ENCODE measurements at places on chromosomes 12 and 14.

DNA sequence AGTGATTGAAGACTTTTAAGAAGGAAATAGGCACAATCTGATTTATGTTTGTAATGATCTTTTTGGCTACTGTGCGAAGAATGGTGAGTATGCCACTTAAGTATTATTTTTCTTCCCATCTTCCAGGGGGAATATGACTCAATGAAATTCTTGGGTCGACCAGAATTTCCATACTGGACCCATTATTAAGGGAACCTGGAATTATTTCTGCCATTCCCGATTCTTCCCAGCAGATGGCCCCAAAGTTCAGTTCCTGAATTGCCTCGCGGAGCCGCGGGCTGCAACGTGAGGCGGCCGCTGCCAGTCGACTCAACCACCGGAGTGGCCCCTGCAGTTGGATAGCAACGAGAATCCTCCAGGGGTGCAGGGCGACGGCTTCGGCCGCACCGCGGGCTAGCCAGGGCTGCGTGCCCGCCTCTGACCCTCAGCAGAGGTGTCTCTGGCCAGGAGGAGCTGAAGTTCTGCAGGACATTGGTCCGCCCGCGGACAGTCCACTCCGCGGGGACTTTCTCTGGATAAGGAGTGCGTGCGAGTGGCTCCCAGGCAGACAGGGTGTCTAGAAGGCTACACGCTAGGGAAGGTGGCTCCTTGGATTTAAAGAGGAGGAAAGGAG is 628 bp upstream of the TSHR start:
- peak; percentile 45 for DNase-seq

- DNase-seq = no peak
These were observed 116.7 kb downstream of the CACNA1C start for GRCh38 chr12:2169489-2169888.

- no peak for DNase-seq
These were observed 3.0 kb upstream of the CORO1C start for GRCh38 chr12:108734200-108734906.

GRCh38 chr12:13725049-13725448 is 256.4 kb downstream of the GRIN2B start:
- no peak for DNase-seq

- DNase-seq = no peak
These were observed 12.5 kb upstream of the ANKLE2 start for GRCh38 chr12:132774159-132774558.

DNA sequence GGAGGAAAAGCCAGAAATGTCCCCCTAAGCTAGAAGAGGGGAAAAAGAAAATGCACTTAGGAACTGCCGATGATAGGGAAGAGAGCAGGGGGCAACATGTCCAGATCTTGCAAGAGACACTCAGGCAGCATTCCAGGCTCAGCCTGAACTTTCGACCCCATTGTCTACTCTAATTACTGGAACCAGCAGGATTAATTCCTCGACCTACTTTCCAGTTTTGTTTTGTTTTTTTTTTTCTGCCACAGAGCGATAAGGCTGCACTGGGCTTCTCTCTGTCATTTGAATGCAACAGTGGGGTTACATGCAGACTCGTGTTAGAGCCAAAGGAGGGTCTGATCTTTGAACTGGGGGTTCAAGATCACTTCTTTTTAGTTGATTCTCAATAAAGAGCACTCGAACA is 68.7 kb upstream of the MED13L start:
- DNase-seq = no peak

GRCh38 chr12:41907550-41907949 is 237.1 kb downstream of the GXYLT1 start:
- DNase-seq = no peak

Data from stimulated activated CD8-positive, alpha-beta memory T cell treated with anti-CD3 and anti-CD28 coated beads, Interleukin-7, amount 100 ng/mL, for 4 hours (primary cell).